ENCODE measurements at places on chromosomes 4 and X.

DNA sequence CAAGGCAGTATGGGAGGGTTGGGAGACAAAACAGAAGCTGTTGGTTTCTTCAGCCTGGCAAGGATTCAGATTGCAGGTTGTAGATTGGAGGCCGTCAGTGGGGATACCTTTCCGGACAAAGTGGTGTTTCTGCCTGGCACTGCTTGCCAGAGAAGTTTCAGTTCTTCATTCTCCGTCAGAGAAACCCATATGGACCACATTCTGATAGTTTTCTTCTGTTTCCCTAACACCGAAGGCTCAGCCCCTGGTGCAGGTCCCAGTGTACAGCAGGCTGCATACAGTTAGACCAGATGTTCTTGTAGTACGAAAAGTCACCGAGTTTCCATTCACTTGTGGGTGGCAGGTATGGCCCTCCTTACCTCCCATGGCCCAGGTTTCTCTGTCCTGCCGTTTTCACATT, 107.3 kb downstream of the PTTG2 start:
- DNase-seq: no peak

GRCh38 chr4:52172166-52172565, 121.1 kb downstream of the SPATA18 start:
- no peak for DNase-seq

GRCh38 chr4:15303052-15303641, 124.7 kb upstream of the C1QTNF7 start:
- DNase-seq: no peak

- no peak for DNase-seq
Observed at GRCh38 chr4:45944000-45944399, 179.9 kb downstream of the GABRG1 start.

DNA sequence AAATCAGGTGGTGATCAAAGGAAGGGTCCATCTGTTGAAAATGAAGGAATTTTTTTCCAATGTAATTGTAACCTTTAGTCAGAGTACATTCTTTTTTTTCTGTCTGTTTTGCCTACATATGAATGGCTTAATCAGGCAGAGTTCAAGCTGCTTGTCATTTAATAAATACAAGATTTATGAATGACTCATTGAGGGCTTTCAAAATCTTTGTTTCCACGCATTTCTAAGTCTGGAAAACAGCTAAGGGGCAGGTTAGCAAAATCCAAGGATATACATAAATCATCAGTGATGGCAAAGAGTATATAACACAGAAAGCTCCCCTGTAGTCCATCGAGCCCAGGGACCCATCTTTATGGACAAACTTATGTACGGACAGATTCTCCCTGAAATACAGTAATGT, 1.8 kb downstream of the CA5B start:
- DNase-seq: no peak

DNA sequence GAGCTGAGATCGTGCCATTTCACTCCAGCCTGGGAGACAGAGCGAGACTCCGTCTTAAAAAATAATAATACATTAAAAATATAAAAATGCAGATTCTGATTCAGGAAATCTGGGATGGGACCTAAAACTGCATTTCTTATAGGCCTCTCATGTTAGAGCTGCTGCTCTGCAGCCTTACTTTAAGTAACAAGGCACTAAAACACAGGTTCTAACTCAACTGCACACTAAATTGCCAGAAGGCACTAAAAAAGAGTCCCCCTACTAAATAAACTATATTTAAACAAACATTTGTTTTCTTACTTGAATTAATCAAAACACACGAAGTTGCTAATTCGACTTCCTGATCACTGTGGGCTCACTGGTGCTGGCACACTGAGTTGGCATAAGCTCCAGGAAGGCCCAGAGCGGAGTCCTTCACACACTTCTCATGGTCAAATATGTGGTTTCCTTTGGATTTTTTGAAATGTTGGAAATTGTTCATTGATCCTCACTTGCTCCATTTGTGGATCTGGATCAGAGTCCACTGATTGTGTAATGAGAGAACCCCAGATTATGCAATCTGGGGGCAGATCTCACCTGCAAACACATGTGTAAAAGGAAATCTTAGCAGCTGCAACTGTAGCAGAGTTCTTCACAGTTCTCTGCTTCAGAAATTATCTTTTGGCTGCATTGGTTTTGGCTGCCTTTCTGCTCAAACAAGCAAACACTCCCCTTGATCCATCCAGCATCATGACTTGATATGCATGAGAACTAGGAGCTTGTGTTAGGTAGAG, 59.3 kb downstream of the AFF1 start:
- DNase-seq: no peak

- no peak for DNase-seq
Observed at GRCh38 chrX:13808865-13809264, 8.0 kb downstream of the GPM6B start.
